Ureter (tissue), 1 donor: ENCODE measurements at places on chromosomes 5 and 9.

DNA sequence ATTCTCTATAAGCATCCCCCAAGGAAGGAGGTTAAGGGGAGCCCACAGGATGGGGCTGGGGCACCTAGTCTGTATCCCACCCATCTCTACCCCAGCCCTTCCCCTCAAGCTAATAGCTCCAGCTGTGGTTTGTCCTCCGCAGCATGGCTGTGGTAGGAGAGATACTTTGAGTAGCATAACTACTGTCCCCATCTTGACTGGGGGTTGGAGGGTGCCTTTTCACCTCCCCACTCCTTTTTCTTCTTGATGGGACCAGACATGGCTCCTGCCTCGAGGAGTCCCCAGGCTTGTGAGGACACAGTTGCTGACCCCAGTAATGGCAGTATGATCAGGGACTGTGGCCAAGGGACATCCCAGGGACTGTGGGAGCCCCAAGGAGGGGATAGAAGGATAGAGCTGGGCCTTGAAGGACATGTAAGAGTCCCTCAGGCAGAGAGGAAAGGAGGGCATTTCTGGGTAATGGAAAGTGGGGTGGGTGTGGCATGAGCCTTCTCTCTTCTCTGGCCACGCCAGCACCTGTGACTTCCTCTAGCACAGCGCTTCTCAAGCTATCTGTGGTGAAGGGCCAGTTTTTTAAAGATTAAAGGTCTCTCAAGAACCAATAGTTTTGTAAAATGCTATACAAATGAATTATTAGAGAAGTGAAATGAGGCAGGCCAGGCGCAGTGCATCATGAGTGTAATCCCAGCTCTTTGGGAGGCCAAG lies 14.0 kb downstream of the OLFML2A start:
- no peak for DNase-seq

DNA sequence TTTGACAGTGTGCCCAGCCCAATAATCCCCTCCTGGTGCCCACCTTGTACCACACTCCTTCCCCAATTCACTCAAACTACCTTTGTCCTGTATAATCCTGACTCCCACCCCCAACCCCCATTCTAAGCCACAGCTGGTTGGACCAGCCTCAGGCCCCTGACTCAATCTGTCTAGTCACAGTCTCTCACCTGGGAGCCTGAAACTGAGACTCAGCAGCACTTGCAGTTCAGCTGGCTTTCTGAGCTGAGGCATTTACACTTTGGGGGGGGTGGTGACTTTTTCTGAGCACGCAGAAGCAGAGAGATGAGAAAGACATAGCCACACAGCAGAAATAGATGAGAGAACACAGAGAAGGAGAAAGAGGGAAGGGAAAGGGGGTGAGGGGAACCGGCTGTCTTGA lies 247.3 kb downstream of the MAN2A1 start:
- no peak for DNase-seq

DNA sequence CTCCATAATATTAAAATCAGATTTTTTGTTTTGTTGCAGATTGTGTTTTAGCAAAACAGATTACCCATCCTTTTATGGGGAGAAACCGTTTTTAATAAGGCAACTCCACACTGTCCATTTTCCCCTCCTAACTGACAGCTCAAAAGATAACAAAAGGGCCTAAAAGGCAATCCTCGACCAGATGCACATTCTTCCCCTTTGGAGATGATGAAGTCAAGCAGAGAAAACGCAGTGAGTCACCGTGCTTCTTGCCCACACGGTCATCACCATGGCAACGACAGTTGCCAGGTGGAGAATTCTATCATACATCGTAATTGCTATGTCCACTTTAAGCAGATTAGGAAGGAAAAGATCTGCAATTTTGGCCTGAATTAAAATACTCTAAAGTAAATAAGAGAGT lies 96.4 kb downstream of the DIRAS2 start:
- DNase-seq = no peak

GRCh38 chr9:34963552-34963951 lies 5.5 kb downstream of the PHF24 start:
- no peak for DNase-seq

DNA sequence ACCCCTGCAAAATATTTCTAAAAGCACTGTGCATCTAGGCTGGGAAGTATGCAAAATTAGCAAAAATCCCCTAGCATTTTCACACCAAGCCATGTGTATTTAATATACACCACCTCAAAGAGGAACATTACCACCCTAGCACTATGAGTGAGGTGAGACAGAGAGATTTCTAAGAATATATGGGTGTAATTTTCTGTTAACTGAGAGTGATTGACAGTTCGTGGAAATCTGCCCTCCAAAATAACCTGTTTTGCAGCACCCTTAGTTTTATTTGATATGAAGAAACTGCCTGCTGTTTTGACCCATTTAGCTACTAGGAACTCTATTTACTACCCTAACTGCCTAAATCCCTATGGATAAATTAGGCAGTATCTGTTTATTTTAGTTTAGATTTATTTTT lies 64.2 kb upstream of the CDKN2B start:
- DNase-seq = no peak
